ENCODE measurements at places on chromosomes 3 and 15.

DNA sequence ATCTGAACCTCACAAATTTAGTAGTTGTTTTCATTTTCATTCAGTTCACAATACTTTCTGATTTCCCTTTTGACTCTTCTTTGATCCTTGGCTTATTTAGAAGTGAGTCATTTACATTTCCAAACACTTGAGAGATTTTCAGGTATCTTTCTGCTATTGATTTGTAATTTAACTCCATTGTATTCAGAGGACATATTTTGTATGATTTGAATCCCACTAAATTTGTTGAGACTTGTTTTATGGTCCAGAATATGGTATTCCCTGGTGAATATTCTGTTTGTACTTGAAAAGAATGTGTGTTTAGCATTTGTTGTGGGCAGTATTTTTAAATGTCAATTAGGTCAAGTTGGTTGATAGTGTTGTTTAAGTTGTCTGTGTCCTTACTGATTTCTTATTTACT is 29.6 kb downstream of the FAN1 start:
- no peak for DNase-seq

GRCh38 chr3:184771301-184772127 is 40.5 kb upstream of the VPS8 start:
- no peak for DNase-seq

GRCh38 chr3:14549256-14549919 is 9.2 kb upstream of the GRIP2 start:
- no peak for DNase-seq

- no peak for DNase-seq
Observed at GRCh38 chr3:197746801-197747237, 2.9 kb upstream of the FYTTD1 start.

DNA sequence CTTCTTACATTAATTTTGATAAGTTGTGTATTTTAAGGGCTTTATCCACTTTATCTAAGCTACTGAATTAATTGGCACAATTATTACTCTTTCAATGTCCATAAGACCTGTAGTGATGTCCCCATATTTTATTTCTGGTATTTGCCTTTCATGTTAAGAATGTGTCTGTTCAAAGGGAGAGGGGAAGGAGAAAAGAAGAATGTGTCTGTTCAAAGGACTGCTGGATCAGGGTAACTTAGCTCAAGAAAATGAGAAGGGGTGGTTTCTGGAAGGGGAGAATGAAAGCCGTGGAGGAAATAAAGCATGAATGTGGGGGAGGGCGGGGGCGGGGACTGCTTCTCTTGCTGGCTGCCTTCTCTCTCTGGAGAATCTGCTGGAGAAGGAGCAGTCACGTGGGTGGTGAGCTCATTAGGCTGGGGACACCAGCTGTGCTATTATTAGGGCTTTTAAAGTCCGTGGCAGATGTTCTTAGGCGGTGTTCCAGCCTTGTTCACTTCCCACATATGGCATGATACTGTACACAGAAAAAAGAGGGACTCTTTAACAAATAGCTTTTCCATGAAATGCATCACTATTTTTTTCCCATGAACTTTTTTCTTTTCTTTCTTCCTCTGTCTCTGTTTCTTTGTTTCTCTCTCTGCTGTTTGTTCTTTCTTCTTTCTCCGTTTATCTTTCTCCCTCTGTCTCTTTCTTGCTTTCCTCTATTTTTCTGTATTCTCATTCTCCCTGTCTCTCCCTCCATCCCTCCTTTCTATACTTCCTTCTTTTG is 63.7 kb upstream of the ULK4 start:
- no peak for DNase-seq

- no peak for DNase-seq
Observed at GRCh38 chr3:123271466-123272159, 69.9 kb downstream of the SEC22A start.

DNA sequence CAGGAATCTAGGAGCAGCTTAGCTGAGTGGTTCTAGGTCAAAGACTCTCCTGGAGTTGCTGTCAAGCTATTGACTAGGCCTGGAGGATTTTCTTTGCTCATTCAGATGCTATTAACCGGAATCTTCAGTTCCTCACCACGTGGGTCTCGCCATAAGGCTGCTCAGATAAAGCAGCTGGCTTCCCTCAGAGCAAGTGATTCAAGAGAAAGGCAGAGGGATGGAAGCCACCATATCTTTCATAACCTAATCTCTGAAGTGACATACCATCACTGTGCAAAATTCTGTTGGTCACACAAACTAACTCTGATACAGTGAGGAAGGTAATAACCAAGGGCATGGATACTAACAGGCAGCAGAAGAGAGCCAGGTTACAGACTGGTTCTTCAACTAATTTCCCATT is 72.7 kb upstream of the FLNB start:
- no peak for DNase-seq

DNA sequence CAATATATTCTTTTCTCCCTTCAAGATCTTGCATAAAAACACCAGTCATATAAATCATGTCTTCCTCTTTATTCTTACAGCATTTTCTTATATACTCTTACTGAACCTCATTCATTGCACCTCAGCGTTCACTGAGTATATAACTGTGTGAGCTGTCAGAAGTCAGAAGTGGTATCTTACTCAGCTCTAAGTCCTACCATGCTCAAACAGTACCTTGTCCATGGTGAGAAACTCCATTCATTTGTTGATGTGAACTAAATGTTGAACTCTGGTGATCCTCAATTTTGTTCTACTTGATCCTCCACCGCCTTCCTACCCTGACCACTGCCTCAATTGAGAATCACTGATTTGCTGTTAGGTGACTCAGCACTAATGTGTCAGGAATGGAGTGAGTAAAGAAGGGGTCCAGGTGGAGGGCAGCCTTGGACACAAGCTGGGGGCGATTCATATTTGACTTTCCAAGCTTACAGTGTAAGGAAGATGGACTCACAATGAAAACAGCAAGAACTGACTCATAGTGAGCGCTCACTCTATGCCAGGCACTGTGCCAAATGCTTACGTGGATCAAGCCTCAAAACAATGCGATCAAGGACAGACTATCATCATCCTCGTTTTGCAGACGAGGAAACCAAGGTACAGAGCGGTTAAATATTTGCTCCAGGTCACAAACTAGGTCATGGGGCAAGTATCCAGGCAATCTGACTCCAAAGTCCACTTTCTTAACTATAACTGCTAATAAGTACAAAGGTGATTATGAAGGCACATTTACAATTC is 13.5 kb upstream of the ZFYVE19 start:
- DNase-seq = no peak

DNA sequence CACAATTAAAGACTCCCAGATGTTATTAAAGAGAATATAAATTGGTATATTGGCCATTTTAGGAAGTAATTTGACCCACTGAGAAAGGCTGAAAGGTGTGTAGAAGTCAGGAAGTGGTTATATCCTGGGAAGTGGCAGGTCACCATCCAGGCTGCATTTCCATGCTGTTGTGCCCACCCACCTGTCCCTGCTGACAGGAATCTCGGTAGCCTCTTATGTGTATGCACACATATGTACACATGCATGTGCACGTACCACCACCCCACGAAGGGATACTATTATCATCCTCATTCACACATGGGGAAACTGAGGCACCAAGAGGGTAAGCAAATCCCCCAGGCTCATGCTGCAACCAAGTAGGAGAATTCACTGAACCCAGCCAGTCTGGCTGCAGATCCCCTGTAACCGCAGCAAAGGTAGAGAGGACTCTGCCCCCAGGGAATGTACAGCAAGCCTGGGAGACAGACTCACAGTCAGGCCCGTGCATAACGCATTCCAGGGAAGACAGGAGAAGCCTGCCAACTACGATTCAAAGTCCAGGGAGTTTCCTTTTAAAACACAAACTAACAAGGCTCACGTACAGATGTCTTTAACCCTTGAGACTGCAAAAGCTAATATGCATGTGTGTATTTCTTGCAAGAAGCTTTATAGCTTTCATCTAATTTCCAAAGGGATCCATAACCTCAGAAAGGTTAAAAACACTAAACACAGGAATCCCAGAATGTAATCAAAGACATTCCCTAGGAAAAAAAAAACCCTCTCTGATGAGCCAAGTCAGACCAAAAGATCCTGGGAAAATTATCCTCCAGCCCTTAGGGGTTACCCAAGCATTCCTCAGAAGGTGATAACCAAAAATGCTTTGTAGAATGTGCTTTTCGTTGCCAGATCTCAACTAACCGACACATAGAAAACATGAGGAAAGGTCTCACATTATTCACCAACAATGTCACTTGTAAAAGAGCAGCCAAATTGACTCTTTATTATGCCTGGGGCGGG is 129.6 kb downstream of the ADAMTS17 start:
- DNase-seq = no peak

DNA sequence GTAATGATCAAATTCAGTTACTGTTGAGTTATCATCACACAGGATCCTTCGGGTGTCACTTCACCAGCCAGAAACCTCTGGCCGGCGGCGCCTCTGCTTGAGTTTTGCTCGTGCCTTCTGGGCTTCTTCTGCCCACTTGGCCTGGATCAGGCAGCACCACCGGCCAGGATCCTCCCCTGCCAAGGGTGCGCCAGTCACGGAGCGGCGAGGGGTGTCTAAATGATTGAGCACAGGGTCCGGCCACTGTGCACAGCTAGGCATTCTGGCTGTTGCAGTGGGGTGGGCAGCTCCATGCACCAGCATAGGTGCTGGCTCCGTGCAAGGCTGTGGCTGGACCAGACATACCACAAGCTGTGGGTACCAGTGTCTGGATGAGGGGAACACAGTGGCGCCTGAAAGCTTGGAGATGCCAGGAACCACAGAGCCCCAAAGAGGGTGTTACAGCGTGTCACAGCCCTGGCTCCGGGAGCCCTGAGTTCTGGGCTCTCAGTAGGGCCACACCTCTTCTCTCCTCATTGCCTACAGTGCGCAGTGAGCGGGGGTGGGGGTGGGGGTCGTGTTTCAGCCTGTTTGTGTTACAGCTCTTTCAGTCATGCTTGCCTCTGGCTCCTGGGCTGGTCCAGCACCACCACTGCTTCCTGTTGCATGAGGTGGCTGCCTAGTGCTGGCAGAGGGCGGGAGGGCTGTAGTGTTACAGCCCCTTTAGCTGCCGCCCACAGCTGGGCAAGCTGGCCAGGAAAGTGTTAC is 169.4 kb downstream of the FNDC3B start:
- DNase-seq = no peak

DNA sequence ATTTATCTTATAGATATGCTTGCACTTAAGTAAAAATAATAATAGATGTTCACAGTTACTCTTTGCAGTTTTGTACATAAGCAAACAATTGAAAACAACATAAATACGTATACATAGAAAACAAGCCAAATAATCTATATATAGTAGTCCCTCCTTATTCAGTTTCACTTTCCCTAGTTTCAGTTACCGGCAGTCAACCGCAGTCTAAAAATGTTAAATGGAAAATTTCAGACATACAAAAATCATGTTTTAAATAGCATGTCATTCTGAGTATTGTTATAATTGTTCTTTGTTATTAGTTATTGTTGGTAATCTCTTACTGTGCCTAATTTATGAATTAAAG is 262.0 kb downstream of the CGGBP1 start:
- DNase-seq = no peak

DNA sequence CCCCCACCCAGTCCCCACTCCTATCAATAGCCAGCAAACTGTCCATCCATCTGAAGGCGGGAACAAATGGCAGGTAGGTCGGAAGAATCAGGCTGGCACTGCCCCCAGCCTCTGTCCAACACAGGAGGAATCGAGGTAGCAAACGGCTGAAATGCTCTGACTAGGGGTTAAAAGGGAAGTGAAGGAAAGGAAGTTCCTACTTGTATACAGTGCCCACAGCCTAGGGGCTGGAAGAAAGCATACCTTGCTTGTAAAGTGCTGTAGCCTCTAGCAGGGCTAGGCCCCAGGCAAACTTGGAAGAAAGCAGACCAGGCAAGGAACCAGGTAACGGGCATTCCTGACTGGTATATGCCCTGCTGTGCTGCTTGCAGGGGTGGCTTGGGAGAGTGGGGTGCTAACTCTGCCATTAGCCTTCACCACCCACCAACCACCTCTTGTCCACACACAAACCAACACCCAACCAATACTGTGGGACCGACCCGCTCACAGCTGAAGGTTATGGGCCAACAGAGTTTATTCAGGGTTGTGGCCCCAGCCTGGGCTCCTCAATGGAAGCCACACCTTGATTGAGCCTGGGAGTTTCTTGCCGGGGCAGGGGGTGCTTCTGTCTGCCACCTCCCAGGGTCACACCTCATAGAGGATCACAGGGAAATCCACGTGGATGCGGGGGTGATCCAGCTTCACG is 2.4 kb downstream of the TUSC2 start:
- no peak for DNase-seq

DNA sequence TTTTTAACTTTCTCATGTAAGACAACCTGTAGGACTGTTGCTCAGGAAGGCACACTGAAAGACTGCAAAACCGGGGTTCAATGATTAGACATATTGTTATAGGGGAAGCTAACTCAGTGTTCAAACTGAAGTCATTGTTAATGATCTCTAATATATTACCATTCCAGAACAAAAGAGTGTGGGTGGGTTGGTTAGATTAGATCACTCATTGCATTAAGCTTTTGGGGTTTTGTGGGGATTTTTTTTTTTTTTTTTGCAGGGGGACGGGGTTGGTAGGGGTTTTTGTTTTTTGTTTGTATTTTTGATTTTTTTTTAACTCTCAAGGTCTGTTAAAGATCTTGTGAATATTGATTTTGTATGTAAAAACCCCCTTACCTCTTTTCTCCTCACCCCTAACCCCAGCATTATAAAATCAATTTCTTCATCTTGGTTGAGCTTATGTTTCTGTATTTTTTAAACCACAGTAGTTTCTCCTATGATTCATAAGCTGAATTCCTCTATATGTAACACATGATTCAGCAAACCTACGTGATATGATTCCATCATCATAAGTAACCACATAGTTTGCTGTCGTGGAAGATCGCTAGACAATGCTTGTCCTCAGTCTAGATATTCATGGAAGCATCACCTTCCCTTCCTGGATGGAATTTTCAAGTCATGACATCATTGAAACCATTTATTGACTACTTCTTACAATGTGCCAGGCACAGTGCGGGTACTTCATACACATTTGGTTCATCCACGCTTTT is 544.1 kb upstream of the MDFIC2 start:
- no peak for DNase-seq

GRCh38 chr15:64521201-64521600 is 60.8 kb downstream of the ZNF609 start:
- DNase-seq = no peak

GRCh38 chr3:195802261-195802701 is 9.4 kb downstream of the MUC4 start:
- no peak for DNase-seq

- DNase-seq = no peak
Observed at GRCh38 chr15:70802629-70803028, 39.3 kb upstream of the UACA start.

- DNase-seq = no peak
Observed at GRCh38 chr3:80643421-80643820, 875.6 kb upstream of the ROBO1 start.

- no peak for DNase-seq
Observed at GRCh38 chr3:66404903-66405700, 95.7 kb downstream of the LRIG1 start.

GRCh38 chr3:42292009-42292408 is 26.0 kb upstream of the CCK start:
- DNase-seq = no peak

DNA sequence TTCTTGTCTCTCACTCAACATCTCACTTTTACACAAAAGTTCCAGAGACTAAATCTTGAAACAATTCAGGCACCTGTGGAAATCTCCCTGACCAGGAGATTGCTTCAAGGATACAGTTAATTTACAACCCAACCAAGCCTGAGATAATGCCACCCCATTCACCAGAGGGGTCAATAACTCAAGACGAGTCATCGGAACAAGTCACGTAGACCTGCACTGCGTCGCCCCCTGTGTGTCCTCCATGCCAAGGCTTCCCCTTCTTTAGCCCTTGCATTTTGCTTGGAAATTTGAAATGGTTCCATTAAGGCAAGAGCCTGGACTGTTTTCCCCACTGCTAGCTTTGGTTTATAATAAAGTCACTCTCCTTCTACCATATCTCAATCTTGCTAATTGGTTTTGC is 129.0 kb upstream of the NEO1 start:
- DNase-seq = no peak

Data from activated CD4-positive, alpha-beta T cell treated with anti-CD3 and anti-CD28 coated beads for 1 hour (primary cell).